ENCODE measurements at places on chromosomes 4 and X. TPM values are rescaled to one million over a fixed set of nuclear protein-coding genes. Genes with fewer than 3 reads are reported as not detected.

Gene SPIN3
- 3.9 TPM for total RNA-seq

Gene ATP10D
- 22.1 TPM for total RNA-seq

Gene ASB9
- total RNA-seq = 3.6 TPM

Gene SERPINA7
- total RNA-seq = 0.75 TPM

Gene PLP1
- total RNA-seq = 5.9 TPM

Gene TMPRSS11A
- not detected for total RNA-seq

Gene RIBC1
- total RNA-seq = not detected

Gene SYTL4
- total RNA-seq = 2.1 TPM

Gene UCHL1
- 119 TPM for total RNA-seq

DNA sequence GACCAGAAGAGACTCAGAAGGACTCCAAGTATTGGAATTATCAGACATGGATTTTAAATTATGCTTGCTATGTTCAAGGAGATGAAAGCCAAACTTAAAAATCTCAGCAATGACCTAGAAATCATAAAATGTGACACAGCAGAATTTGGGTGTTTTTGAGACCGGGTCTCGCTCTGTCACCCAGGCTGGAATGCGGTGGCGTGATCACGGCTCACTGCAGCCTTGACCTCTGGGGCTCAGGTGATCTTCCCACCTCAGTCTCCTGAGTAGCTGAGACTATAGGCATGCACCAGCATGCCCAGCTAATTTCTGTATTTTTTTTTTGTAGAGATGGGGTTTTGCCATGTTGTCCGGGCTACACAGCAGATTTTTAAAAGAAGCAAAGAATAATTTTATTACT is 12.7 kb downstream of the TAB3 start:
- DNase-seq = no peak

DNA sequence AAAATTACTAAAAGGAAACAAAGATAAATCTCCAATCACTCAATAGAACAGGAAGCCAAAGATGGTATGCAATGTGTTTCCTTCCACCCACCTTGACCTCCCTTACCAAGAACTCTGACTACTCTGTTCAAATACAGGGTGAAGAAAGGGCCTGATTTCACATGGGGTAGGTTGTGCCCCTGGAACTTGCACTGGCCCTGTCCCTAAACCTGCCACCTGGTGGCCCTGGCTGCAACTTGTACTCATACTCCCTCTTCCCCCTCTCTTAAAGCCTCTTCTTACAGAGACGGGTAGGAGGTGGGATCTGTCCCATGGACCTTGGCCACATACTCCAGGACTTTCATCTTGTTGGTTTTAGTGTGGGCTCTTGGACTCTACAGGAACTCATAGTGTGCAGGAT is 17.3 kb upstream of the TMEM185A start:
- no peak for DNase-seq

GRCh38 chrX:136694431-136695087 is 46.6 kb downstream of the CD40LG start:
- no peak for DNase-seq

DNA sequence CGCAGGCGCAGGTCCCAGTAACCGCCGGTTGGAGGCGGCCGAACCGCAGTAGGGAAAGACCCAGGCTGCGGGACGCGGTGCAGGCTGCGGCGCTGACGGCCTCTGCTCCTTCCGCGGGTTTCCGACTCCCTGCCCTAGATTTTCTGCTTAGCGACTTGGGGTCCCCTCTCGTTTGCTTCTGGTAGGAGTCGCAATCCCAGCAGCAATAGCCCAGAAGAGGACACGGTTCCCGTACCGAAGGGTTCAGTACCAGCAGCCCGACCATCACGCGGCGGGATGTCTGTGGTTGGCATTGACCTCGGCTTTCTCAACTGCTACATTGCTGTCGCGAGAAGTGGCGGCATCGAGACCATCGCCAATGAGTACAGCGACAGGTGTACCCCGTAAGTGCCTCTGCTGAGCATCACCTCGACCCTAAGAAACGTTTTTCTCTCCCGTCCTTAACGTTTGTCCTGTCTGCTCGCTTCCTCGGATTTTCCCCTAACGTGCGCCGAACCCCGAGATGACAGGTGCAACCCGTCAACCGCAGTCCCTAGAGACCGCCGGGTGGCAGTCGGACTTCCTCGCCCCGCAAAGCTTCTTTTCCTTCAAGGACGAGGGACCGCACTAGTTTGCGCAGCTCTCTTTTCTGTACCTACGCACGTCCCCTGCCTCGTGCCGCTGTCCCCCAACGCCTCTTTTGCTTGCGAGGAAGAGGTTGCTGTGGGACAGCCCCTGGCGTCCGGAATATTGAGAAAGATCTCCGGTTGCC is at the start of gene HSPA4L:
TSS of gene HSPA4L (plus strand) at position 48 of the 751 bp plus-strand sequence. CDS start at position 277, 229 bp downstream.
- peak; percentile 76 for DNase-seq

DNA sequence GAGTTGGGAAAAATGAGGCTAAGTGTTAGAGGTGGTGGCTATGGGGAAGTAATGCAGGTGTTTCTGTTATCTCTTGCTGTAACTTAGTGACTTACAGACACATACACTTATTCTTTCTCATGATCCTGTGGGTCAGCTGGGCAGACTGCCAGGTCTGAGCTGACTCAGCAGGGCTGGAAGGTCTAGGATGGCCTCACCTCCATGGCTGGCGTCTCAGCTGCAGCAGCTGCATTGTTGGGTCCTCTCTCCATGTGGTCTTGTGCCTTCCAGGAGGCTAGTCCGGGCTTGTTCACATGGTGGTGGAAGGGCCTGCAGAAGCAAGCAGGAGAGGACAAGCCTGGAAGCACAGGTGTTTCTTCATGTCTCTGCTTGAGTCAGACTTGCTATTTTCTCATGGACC is 172.7 kb downstream of the NHS start:
- no peak for DNase-seq

GRCh38 chr4:124173912-124174311 is 538.6 kb downstream of the ANKRD50 start:
- DNase-seq = no peak

- no peak for DNase-seq
These were observed 104.6 kb upstream of the BMPR1B start for GRCh38 chr4:94653095-94653649.

- DNase-seq = no peak
These were observed 24.7 kb downstream of the SLC9B1 start for GRCh38 chr4:102994803-102995202.

- no peak for DNase-seq
These were observed 52.2 kb downstream of the BEX3 start for GRCh38 chrX:103428525-103428924.

DNA sequence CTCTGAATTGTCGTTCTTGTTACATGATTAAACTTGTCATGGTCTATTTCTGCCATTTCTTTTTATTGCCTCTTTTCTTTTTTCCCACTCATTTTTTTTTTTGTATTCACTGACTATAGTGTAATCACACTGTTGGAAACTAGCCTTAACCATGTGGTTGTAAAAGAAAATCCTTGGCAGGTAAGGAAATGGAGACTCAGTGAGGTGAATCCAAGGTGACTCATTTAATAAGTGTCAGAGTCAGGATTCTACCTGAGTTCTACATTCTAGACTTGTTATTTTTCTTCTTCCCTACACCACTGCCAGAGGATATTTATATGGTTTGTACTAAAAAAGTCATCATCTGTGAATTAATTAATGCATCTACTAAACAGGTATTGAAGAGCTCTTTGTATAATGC is 152.2 kb downstream of the CBLL2 start:
- DNase-seq = no peak

DNA sequence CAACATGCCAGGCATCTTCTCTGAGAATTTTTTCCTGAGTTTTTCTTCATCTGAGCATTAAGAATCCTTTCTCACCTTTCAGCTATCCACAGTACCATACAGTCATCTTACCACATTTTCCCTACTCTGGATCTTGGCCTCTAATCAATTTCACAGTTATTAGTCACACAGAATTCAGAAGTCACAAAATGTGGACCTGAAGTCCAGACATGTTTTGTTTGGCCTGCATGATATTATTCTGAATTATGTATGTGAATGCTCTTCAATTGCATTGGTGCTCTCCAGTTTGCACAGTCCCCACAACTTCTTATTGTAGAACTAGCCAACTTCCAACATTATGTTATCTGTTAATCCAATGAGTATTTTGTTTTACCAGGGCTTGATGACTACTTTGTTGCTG is 102.3 kb upstream of the GRIA3 start:
- DNase-seq = no peak

- DNase-seq = no peak
These were observed 17.4 kb upstream of the ARMCX2 start for GRCh38 chrX:101677028-101677427.

- DNase-seq = no peak
These were observed 466.0 kb downstream of the FAT4 start for GRCh38 chr4:125780747-125781146.

DNA sequence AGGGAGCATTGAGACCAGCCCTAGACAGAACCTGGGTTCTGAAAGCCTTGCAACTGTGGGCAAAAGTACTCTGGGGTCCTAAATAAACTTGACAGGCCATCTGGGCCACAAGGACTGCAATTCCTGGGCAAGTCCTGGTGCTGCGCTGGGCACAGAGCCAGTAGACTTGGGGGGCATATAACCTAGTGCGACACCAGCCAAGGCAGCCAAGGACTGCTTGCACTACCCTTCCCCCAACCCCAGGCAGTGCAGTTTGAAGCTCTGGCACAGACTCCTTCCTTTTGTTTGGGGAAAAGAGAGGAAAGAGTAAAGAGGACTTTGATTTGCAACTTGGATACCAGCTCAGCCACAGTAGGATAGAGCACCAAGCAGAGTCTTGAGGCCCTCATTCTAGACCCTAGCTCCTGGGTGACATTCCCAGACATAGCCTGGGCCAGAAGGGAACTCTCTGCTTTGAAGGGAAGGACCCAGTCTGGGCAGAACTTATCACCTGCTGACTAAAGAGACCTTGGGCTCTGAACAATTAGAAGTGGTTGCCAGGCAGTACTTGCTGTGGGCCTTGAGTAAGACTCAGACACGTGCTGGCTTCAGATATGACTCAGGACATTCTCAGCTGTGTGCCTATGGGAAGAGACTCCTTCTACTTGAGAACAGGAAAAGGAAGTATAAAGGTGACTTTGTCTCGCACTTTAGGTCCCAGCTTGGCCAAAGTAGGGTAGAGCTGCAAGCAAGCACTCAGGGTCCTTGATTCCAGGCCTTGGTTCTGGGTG is 522.8 kb downstream of the GLUD2 start:
- DNase-seq = no peak

- DNase-seq = no peak
These were observed 4.5 kb downstream of the DCHS2 start for GRCh38 chr4:154487145-154487544.
